Spinal cord (tissue), 10 donors: ENCODE measurements at places on chromosomes 5 and 9.
A peak's percentile ranks its signal among the peaks of the same experiment; 100 is the strongest.

DNA sequence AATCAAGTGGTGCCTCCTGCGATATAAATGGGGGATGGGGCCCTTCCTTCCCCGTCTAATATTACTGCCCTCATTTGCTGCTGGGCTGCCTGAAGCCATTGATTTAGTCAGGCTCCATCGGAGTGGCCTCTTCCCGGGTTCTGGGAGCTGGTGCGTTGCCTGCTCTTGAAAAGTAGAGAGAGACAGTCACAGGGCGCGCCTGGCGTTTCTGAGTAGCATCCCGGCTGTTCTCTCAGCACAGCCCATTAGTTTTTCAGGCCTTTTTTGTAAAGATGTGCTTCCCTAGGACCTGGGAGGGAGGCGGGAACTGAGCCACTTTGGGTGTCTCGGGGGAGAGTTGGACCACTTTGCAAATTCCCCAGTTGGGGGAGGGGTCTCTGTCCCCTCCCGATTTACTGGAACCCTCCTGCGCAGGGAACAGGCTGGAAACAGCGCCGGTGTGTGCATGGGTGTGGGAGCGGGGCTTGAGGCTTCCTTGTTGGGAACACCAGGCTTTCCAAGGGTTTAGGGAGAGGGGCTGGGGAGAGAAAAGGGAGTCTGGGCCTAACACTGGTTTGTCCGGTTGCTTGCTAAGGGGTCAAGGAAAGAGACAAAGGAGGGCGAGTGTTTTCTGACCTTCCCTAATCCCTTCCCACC, 4.7 kb downstream of the PRDM6 start:
- DNase-seq, result no peak
- no peaks in the 10 kb centered on the region for H3K36me3 ChIP-seq
- H3K4me3 ChIP-seq, result peak overlapping the region; percentile 29
- H3K4me1 ChIP-seq, result peaks cover 47% of the 10 kb centered on the region
- peaks cover 98% of the 10 kb centered on the region for H3K27me3 ChIP-seq

DNA sequence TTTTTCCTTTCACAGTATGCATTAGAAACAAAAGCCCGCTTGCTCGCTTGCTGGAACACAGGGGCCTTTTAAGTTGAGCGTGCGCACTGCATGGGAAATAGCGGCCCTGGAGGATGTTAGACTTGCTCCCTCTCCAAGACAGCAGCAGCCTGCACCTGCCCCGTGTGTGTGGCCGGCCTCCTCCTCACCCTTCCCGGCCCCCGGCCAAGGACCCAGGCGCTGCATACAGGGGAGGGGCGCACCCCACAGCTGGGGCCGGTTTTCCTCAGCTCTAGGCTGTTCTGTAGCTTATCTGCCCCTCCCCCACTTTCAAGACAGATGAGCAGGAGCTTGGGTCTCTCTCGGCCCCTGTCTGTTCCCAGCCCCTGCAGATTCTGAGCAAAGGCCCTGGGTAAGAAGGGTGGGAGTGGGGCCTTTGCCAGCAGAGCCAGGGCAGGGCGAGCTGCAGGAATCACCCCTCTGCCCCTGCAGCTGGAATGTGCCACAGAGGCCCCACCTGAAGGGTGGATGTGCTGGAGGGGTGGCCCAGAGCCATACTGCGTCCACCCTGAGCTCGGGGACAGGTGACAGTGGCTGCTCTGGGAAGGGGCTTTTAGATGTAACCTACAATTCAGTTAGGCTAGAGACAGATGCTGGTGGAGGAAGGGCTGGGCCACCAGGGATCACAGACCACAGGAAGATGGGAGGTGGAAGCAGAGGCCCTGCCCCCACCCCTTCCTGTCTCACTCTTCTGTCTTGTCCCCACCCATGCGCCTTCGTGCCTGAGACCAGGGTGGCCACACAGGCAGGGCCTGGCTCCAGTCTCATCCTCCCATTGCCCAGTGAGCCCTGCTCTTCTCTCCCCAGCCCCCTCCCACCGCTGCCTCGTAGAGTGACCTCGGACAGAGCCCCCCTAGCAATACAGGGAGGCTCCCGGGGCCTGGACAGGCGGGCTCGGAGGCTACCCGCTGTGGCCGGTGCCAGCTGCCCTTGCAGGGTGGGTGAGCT, 132.4 kb downstream of the DAB2IP start:
- H3K4me3 ChIP-seq, result no peak overlapping the region
- DNase-seq, result peak; percentile 67
- peak overlapping the region; percentile 51 for H3K27ac ChIP-seq
- H3K36me3 ChIP-seq, result peaks cover 65% of the 10 kb centered on the region
- no peaks in the 10 kb centered on the region for H3K27me3 ChIP-seq
- peaks cover 62% of the 10 kb centered on the region for H3K4me1 ChIP-seq

DNA sequence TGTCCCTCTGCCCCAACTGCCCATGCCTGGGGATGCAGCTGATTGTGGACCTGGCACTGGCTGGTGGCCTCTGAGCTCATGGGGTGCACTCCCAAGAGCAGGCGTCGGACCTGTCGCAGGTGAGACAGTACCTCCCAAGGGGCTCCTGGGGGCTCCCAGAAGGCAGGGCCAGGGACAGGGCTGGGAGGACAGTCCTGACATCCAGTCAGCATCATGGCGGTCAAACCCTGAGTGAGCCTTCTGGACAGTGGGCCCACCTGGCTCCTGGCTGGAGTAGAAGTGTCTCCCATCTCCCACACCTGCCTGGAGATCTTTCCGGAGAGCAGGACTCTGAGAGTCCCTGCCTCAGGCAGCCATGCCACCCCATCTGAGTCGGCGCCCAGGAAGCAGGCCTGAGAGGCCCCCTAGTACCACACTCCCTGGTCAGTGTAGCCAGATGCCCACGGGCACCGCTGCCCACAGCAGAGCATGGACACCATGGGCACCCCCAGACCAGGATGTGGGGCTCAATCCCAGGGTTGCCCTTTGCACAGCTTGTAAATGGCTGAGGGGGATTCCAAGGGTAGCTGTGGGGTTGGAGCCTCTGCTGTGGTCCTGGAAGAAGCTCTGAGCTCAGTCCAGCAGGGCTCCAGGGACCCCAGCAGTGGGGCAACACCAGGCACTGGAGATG, 6.6 kb downstream of the LCN9 start:
- no peaks in the 10 kb centered on the region for H3K27me3 ChIP-seq
- H3K4me3 ChIP-seq, result no peak overlapping the region
- no peak for DNase-seq
- no peaks in the 10 kb centered on the region for H3K36me3 ChIP-seq
- H3K4me1 ChIP-seq, result peaks cover 7% of the 10 kb centered on the region

DNA sequence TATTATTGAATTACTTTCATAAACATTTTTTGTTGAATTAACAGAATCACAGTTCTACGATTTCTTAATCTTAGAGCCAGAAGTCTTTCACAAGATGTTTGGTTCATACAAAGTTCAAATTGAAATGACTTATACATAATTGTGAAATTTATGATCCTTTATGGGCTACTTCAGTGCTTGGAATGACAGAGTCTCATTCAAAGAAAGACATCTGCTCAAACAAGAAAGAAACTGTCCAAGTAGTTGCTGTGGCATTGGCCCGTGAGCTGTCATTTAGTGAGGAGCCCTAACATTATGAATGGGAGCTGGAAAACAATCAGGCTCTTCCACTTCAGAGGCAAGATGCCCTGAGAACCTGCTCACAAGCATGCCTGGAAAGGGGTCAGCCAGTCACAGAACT, 63.4 kb downstream of the AUH start:
- peaks cover 10% of the 10 kb centered on the region for H3K36me3 ChIP-seq
- peak overlapping the region; percentile 52 for H3K27ac ChIP-seq
- H3K4me3 ChIP-seq, result no peak overlapping the region
- H3K27me3 ChIP-seq, result no peaks in the 10 kb centered on the region
- no peak for DNase-seq

DNA sequence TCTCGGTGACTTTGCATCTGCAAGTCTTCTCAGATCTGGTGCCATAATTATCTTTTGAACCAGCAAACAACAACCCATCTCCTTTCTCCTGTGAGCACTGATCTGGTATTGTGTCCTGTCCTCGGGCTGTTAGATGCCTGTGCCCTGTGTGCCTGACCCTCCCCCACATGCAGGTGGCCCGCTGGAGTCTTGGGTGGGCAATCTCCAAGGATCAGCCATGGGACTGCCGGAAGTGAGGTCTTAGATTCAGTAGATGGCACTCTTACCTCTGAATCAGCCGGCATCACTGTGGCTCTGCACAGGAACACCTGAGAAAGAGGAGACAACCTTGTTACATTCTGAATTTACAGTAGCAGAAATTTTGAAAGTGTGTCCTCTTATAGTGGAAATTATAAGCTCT, 172.4 kb downstream of the IRX2 start:
- H3K4me3 ChIP-seq, result no peak overlapping the region
- H3K27ac ChIP-seq, result no peak overlapping the region
- peaks cover 5% of the 10 kb centered on the region for H3K27me3 ChIP-seq
- DNase-seq, result no peak
- H3K4me1 ChIP-seq, result no peaks in the 10 kb centered on the region

DNA sequence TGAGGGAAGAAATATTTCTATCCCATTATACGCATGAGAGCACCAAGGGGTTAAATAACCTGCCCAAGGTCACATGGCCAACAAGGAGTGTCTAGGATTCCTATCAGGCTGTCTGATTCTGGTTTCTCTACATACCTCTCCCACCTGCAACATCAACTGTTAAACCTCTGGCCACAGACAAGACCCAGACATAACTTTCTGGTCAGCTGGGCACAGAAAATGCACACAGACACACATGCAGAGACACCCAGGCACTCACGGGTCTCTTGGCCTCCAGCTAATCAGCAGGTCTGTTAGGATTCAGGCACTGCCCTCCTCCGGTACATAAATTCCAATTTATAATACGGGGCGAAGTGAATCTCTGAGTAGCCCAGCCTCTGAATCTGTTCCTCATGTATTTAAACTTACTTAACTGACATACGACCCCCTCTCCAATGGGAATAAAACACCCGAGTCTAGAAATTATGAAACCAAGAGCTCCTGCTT, 1.5 kb downstream of the SEPTIN8 start:
- no peaks in the 10 kb centered on the region for H3K27me3 ChIP-seq
- H3K4me1 ChIP-seq, result peaks cover 67% of the 10 kb centered on the region
- H3K27ac ChIP-seq, result no peak overlapping the region
- H3K4me3 ChIP-seq, result peak overlapping the region; percentile 72
- DNase-seq, result no peak
- H3K36me3 ChIP-seq, result peaks cover 9% of the 10 kb centered on the region

- no peak for DNase-seq
- peaks cover 3% of the 10 kb centered on the region for H3K36me3 ChIP-seq
- H3K4me3 ChIP-seq, result no peak overlapping the region
- no peaks in the 10 kb centered on the region for H3K27me3 ChIP-seq
Measured at GRCh38 chr9:93468763-93469456, 15.5 kb upstream of the FAM120AOS start.

DNA sequence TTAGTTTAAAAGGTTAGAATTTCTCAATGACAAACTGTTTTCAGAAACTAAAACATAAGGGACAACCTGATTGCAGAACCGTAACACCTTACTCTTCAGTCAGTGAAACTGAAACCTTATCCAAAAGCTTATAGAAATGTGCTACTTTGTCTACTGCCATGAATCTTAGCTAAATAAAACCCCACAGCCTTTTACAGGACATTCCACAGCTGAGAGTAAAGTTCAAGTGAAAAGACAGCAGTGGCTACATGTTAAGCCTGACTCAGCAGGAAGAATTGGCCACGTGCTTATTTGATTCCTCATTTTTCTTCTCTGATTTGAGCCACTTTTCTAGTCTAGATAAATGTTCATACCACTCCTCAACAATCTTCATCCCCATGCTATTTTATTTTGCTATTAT, 278.7 kb upstream of the ISL1 start:
- no peak overlapping the region for H3K4me3 ChIP-seq
- H3K36me3 ChIP-seq, result no peaks in the 10 kb centered on the region
- no peaks in the 10 kb centered on the region for H3K4me1 ChIP-seq
- DNase-seq, result no peak
- H3K27ac ChIP-seq, result no peak overlapping the region

DNA sequence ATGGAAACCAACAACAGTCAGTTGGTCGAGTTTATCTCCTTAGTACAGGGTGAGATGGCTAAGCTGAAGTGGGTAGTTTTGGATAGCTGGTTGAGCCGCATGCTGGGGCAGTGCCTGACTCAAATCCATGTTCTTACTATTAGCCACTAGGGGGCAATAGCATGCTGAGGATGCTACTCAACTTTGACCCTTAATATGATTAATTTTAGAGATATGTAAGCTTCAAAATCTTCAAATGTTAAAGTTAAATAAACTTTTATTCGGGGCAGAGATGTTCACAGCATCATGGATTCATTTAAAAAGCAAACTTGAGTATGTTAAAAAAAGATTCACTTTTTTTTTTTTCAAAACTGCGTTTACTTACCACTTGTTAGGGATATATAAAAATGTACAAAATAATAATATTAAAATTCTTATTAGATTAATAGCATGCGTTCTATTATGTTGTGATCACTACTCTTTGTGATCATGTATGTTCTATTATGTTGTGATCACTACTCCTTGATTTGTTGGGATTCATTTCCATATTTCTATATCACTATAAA, 57.0 kb downstream of the C9orf153 start:
- no peaks in the 10 kb centered on the region for H3K36me3 ChIP-seq
- no peak overlapping the region for H3K27ac ChIP-seq
- DNase-seq, result no peak
- H3K4me3 ChIP-seq, result no peak overlapping the region
- no peaks in the 10 kb centered on the region for H3K4me1 ChIP-seq
